ENCODE measurements at places on chromosomes 1 and 21.
A peak's percentile ranks its signal among the peaks of the same experiment; 100 is the strongest.

GRCh38 chr1:10632691-10633090 is 157.9 kb downstream of the PEX14 start:
- DNase-seq = peak; percentile 35

DNA sequence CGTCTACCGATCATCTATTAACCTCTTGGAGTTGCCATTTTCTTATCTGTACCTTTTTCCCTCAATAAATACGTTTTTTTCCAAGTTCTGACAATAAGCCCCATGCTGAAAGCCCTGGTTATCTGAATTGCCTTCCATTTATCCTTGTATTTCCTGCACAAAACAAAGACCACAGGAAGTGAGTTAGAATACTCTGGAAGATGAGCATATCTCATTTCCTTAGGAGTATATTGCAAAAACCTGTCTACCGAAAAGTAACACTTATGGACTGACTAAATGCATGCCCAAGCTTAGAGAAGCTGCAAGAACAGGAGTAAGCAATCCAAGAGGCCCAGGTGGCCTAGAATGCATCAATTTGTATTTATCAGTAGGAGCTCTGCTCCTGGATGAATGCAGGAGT is 39.9 kb downstream of the DIRAS3 start:
- DNase-seq = no peak

- no peak for DNase-seq
Measured at GRCh38 chr1:167057241-167057688, 32.9 kb downstream of the GPA33 start.

- peak; percentile 72 for DNase-seq
Measured at GRCh38 chr1:7207875-7208646, 422.8 kb downstream of the CAMTA1 start.

- peak; percentile 57 for DNase-seq
Measured at GRCh38 chr1:200438911-200439310, 29.1 kb upstream of the ZNF281 start.
